ENCODE measurements at places on chromosomes 3 and 15. TPM values are rescaled to one million over a fixed set of nuclear protein-coding genes. Genes with fewer than 3 reads are reported as not detected.

DNA sequence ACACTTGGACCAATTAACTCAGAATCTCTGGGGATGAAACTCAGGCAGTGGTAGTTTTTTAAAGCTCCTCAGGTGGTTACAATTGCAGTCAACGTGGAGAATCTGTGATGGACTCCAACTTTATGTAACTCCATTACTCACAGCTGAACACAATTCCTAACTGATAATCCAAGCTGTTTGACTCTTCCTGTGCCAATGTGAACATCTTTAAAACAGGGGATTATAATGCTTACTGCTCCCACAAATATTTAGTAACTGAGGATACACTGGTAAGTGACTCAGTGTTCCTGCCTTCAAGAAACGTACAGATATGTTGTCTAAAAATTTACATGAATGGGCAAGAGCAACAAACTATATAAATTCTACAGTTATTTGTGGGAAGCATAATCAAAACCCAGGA, 85.6 kb downstream of the OSBPL10 start:
- H3K36me3 ChIP-seq = no peaks in the 10 kb centered on the region
- no peak overlapping the region for H3K27ac ChIP-seq
- DNase-seq = no peak
- no peaks in the 10 kb centered on the region for H3K27me3 ChIP-seq

TJP1 gene
- not detected for total RNA-seq

GRCh38 chr15:62209821-62210220, 44.7 kb upstream of the C2CD4B start:
- H3K4me1 ChIP-seq = peaks cover 12% of the 10 kb centered on the region
- no peaks in the 10 kb centered on the region for H3K36me3 ChIP-seq

DNA sequence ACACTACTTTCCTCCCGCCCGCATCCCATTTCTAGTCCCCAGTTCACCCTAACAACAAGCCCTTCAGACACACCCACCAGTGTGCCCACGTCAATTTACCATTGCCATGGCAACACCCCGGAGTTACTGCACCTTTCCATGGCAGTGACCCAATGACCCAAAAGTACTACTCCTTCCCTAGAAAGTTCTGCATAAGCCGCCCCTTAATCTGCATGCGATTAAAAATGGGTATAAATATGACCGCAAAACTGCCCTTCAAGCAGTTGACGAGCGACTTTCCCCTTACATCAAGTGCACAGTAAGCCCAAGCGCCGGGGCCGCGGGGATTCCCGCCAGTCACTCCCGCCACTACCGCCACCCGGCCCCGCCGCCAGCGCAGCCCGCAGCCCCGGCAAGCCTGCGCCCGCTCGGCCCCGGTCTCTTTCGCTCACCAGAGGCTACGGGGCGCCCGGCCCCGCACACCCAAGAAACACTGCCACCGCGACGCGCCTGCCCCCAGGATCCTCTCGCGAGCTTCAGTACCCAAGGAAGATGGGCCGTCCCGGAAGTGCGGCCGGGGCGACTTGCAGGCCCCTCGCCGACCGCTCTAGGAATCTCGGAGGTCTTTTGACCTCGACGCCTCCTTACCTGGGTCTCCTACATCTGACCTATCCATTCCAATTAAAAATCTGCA, 27.2 kb upstream of the ZNF502 start:
- peak; percentile 53 for DNase-seq
- peak overlapping the region; percentile 77 for H3K4me3 ChIP-seq
- H3K27ac ChIP-seq = peak overlapping the region; percentile 42
- peaks cover 4% of the 10 kb centered on the region for H3K27me3 ChIP-seq
- peaks cover 28% of the 10 kb centered on the region for H3K36me3 ChIP-seq

DNA sequence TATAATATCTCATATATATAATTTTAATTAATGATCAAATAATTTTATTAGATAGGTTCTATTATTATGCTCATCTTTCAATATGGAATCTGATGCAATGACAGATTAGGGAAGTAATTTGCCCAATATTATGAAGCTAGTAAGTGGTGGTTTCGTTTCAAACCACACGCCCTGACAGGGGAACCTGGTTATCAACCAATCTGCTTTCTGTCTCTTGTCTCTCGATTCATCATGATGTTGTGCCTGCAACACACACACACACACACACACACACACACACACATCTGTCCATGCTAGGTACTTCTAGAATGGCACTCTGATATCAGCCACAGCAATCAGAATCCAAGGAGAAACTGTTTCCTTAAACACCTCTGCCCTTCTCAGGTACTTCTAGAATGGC, 128.4 kb downstream of the ZBBX start:
- H3K27me3 ChIP-seq = peaks cover 2% of the 10 kb centered on the region
- H3K4me1 ChIP-seq = no peaks in the 10 kb centered on the region
- H3K4me3 ChIP-seq = no peak overlapping the region
- no peak overlapping the region for H3K27ac ChIP-seq

BDH1 gene
- total RNA-seq = 58.7 TPM

- no peaks in the 10 kb centered on the region for H3K27me3 ChIP-seq
- no peaks in the 10 kb centered on the region for H3K4me1 ChIP-seq
- DNase-seq = no peak
- no peaks in the 10 kb centered on the region for H3K36me3 ChIP-seq
Observed at GRCh38 chr15:60101416-60101815, 97.3 kb downstream of the FOXB1 start.

GRCh38 chr3:72515941-72516340, 332.3 kb downstream of the SHQ1 start:
- H3K27me3 ChIP-seq = no peaks in the 10 kb centered on the region
- no peak overlapping the region for H3K4me3 ChIP-seq
- H3K4me1 ChIP-seq = peaks cover 12% of the 10 kb centered on the region
- H3K36me3 ChIP-seq = no peaks in the 10 kb centered on the region
- H3K27ac ChIP-seq = no peak overlapping the region

NCK1 gene
- 48.5 TPM for total RNA-seq

USP4 gene
- total RNA-seq = 88.4 TPM

CCDC12 gene
- total RNA-seq = 56.1 TPM

- peaks cover 8% of the 10 kb centered on the region for H3K27me3 ChIP-seq
- no peak overlapping the region for H3K27ac ChIP-seq
- no peak for DNase-seq
- no peak overlapping the region for H3K4me3 ChIP-seq
- H3K36me3 ChIP-seq = no peaks in the 10 kb centered on the region
Observed at GRCh38 chr3:70531063-70531657, 218.7 kb upstream of the MDFIC2 start.

- H3K27me3 ChIP-seq = no peaks in the 10 kb centered on the region
- no peak overlapping the region for H3K4me3 ChIP-seq
- no peak for DNase-seq
- no peaks in the 10 kb centered on the region for H3K4me1 ChIP-seq
Observed at GRCh38 chr3:177385831-177386301, 188.6 kb upstream of the TBL1XR1 start.

ELL3 gene
- 2.9 TPM for total RNA-seq

DNA sequence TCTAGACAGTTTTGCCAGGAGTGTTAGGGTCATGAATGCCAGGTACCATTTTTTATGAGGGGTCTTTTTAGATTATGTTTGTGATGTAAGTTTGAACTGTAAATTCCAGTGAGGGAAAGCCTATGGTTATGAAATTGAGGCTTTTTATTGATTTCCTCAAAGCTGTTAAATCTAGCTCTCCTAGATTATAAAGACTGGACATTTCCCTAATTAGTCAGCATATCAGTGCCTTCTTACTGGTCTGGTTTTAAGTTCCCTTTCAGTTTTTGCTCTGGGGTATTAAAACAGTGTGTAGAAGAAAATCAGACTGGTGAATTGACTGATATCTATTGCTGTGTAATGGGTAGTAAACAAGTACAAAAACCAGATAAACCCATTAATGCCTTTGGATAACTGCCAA, 39.2 kb downstream of the LRRC49 start:
- H3K36me3 ChIP-seq = no peaks in the 10 kb centered on the region
- no peak overlapping the region for H3K27ac ChIP-seq
- H3K4me3 ChIP-seq = no peak overlapping the region
- peaks cover 26% of the 10 kb centered on the region for H3K27me3 ChIP-seq

UBA7 gene
- total RNA-seq = 256 TPM

P2RY14 gene
- total RNA-seq = 0.25 TPM

GRCh38 chr3:85567071-85567676, 608.4 kb downstream of the CADM2 start:
- peak; percentile 39 for DNase-seq
- no peaks in the 10 kb centered on the region for H3K4me1 ChIP-seq
- H3K4me3 ChIP-seq = no peak overlapping the region
- H3K27ac ChIP-seq = no peak overlapping the region
- H3K36me3 ChIP-seq = no peaks in the 10 kb centered on the region

DNA sequence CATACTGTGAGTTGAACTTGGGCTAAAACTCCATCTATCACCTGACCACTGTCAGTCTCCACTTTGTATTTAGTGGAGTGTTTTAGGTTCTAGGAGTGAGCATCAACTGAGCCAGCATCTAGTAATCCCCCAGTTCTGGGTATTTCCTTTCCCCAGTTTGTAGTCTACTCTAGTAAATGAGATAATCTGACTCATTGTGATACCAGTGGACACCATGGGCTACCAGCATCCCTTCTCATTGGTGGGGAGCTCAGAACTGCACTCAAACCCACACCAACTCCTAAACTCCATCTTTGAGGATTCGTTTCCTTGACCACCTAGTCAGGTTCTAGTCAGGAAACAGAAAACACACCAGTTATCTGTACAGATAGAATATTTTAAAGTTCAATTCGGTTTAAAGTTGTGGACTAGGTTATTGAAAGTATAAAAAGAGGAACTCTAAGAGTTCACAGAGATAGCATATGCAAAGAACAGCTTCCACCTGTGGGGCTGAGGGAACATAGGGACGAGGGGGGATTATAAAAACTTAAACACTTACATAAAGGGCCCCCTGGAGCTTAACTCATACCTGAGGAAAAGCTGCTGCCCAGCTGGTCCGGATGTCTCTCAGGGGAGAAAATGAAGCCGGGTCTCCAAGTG, 36.0 kb downstream of the LEO1 start:
- no peak for DNase-seq
- peaks cover 8% of the 10 kb centered on the region for H3K4me1 ChIP-seq
- H3K27ac ChIP-seq = peak overlapping the region; percentile 37
- H3K4me3 ChIP-seq = no peak overlapping the region
- H3K36me3 ChIP-seq = peaks cover 27% of the 10 kb centered on the region

DNA sequence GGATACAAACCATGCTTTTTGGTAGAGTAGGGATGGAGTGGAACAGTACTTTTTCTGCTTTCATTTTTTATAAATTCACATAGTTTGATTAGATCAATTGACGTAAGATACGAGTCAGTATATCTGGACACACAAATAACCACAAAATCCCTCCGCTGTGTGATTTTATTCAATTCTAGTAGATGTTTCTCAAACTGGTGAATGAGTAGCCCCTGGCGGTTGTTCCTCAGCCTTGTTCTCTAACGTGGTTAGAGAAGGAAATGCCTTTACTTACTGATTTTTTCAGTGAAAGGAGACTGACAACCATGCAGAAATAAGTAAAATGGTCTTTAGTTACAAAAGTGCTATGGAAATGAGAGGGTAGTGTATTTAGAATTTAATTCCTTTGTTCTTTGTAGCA, 161.0 kb downstream of the TCF12 start:
- DNase-seq = no peak
- H3K27me3 ChIP-seq = no peaks in the 10 kb centered on the region
- H3K4me3 ChIP-seq = no peak overlapping the region
- H3K4me1 ChIP-seq = peaks cover 15% of the 10 kb centered on the region
- H3K27ac ChIP-seq = no peak overlapping the region

VEPH1 gene
- not detected for total RNA-seq

DNA sequence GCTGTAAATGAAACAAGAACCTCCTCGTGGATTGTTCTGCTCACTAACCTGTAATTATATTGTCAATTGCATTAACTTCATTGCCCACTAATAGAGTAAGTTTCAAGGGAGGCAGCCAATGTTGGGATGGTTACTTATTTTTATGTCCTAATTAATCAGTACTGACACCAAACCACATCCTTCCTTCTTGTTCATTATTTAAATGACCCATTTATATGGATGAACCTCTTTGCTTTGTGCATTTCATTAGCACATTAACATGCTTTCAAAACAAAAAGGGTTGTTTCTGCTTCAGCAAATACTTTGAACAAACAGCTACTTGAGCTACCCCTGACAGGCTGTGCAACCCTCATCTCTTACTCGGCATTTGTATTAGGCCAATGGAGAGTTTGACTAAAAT, 374.2 kb downstream of the MECOM start:
- no peak for DNase-seq
- H3K27ac ChIP-seq = no peak overlapping the region
- H3K36me3 ChIP-seq = no peaks in the 10 kb centered on the region

LIPC gene
- total RNA-seq = 1.5 TPM

GRCh38 chr15:48644827-48645557, 517 bp downstream of the FBN1 start:
- no peak overlapping the region for H3K27ac ChIP-seq
- DNase-seq = no peak
- no peaks in the 10 kb centered on the region for H3K36me3 ChIP-seq
- H3K4me3 ChIP-seq = peak overlapping the region; percentile 72
- H3K4me1 ChIP-seq = peaks cover 10% of the 10 kb centered on the region

DNA sequence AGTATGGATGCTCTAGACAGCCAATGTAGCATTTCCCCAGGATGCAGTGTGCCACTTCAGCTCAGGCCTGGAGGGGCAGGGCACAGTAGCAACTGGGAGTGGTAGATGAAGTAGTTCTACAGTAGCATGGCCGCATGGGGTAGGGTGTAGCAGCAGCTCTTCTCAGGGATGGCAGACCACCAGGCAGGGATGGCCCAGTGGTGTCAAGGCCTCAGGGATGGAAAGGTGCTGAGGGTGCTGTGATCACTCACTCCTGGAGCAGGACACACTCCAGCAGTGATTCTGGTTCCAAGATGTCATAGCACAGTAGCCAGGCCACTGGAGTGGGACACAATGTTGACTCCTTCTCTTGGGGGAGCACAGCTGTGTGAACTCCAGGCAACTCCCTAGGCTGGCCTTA, 210.9 kb upstream of the LYSMD4 start:
- H3K27ac ChIP-seq = no peak overlapping the region
- DNase-seq = no peak
- no peaks in the 10 kb centered on the region for H3K36me3 ChIP-seq
- H3K27me3 ChIP-seq = peaks cover 4% of the 10 kb centered on the region
- no peaks in the 10 kb centered on the region for H3K4me1 ChIP-seq
- no peak overlapping the region for H3K4me3 ChIP-seq

CCRL2 gene
- 5.3 TPM for total RNA-seq

GRCh38 chr15:93801206-93801605, 430.2 kb upstream of the MCTP2 start:
- H3K27ac ChIP-seq = no peak overlapping the region
- no peak overlapping the region for H3K4me3 ChIP-seq
- no peaks in the 10 kb centered on the region for H3K27me3 ChIP-seq
- H3K36me3 ChIP-seq = no peaks in the 10 kb centered on the region
- no peak for DNase-seq

CTXN2 gene
- total RNA-seq = not detected

DNA sequence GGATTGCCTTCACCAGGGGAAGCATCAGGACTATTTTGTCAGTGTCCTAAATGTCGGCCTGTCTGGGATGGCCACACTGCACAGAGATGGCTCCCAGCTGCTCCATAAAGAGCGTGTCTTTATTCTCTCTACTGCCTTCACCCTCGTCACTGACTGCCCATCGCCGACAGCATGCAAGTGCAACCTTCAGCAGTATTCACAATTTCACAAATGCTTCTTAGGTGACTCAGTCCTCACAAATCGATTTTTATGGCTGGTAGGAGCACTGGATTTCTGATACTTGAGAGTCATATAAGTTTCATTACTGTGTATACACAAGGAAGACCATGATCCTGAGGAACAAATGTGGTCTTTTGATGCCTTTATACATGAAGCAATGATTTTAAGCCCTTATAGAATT, 1.1 kb upstream of the SSUH2 start:
- H3K27ac ChIP-seq = no peak overlapping the region
- no peaks in the 10 kb centered on the region for H3K36me3 ChIP-seq
- no peak for DNase-seq
- peaks cover 14% of the 10 kb centered on the region for H3K27me3 ChIP-seq

GRCh38 chr15:45550436-45550835, 27.9 kb upstream of the SLC30A4 start:
- H3K27me3 ChIP-seq = peaks cover 17% of the 10 kb centered on the region
- H3K27ac ChIP-seq = no peak overlapping the region
- H3K4me3 ChIP-seq = no peak overlapping the region
- no peaks in the 10 kb centered on the region for H3K36me3 ChIP-seq
- H3K4me1 ChIP-seq = no peaks in the 10 kb centered on the region

Data from activated CD4-positive, alpha-beta T cell treated with anti-CD3 and anti-CD28 coated beads, Interleukin-2, amount 10 ng/mL, durations not matched to agents 7 days and 5 days (primary cell).